Airway epithelial cell (primary cell): ENCODE measurements at places on chromosomes 2 and 18. TPM values are rescaled to one million over a fixed set of nuclear protein-coding genes. Genes with fewer than 3 reads are reported as not detected.

The SERPINB2 gene
- total RNA-seq = 205 and 218 TPM in 2 replicates

The NR4A2 gene
- total RNA-seq = 0.84 and 2.1 TPM in 2 replicates

The NYAP2 gene
- total RNA-seq = not detected in 2 replicates

The CKAP2L gene
- 10.9 and 15.3 TPM in 2 replicates for total RNA-seq

The FEV gene
- total RNA-seq = not detected in 2 replicates

The PROKR1 gene
- not detected in 2 replicates for total RNA-seq

The COL4A4 gene
- total RNA-seq = 0.05 and 0.07 TPM in 2 replicates

The GPR35 gene
- 0.28 TPM in 1 of 2 replicates, not detected in the other for total RNA-seq

The PRKAG3 gene
- not detected in 2 replicates for total RNA-seq

The FOXI3 gene
- total RNA-seq = not detected in 2 replicates

The GPAT2 gene
- 0.63 and 1.6 TPM in 2 replicates for total RNA-seq

The TAF4B gene
- 3.8 and 4.1 TPM in 2 replicates for total RNA-seq

The TFCP2L1 gene
- 9.3 and 12.9 TPM in 2 replicates for total RNA-seq
